GM06990 (cell line): ENCODE measurements at places on chromosomes 12 and 14.

DNA sequence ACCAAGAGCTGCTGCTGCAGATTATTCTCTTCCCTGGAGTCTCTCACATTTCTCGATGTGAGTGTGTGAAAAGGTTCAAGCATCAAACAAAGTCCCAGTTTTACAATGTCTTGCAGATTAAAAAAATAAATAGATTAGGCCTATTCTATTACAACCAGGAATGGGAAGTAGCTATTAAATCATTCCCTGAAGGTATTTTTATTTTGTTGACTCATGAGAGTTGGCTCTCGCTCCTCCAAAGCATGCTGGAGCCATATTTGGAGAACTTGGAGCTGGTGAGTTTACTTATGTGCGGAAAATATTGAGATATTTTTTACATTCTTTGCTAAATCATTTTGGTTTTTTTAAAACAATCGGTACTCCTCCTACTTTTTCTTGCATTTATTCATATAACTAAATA lies 572.3 kb downstream of the ETNK1 start:
- DNase-seq, result no peak

DNA sequence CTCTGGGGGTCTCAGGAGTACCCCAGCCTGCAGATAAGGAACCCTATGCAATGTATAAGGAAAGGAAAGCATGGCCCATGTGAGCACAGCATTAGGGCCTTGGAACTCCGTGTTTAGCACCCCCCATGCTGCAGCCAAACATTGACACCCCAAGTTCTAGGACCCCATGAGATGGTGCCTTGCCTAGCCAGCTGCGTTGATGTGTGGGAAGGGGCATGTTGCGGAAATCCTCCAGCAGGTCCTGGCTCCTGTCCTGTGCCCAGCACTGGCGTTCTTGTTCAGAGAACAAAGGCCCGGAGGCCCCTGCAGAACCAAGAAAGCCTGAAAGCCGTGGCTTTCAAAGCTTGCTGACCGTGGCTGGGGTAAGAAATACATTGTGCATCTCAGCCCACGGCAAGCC lies 99.4 kb upstream of the DIO3 start:
- no peak for DNase-seq

GRCh38 chr12:3645091-3645490 lies 107.8 kb downstream of the CRACR2A start:
- no peak for DNase-seq

DNA sequence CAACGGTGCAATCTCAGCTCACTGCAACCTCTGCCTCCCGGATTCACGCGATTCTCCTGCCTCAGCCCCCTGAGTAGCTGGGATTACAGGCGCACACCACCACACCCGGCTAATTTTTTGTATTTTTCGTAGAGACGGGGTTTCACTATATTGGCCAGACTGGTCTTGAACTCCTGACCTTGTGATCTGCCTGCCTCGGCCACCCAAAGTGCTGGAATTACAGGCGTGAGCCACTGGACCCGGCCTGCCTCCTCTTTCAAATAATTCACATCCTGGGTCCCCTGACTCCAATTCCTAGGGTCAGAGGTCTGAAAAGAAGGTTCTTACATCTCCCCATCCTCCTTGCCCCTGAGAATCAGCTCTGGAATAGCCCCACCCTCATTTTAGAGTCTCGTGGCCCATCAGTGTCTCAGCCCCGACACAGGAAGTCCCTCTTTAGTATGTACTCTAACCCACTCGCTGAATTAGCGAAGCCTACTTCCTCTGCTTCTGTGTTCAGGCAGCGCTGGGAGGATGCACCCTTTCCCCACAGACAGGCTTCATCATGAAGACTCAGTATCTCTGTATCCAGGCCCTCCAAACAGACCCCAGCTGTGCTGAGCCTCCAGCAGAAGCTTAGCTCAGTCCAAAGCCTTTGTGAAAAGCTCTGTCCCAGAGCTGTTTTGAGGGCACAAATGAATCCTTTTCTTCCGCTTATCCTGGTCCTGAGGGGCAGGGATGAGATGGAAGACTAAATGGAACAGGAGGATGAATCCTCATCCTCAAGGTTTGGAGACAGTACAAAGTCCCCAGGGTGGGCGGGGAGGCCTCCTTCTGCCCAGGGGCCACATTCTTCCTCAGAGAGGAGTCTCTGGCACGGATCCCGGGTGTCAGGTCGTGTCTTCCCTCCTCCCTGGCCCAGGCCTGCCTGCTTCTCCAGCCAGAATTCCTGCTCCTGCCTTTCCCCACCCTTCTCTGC lies 3.5 kb downstream of the LPAR5 start:
- peak; percentile 62 for DNase-seq

DNA sequence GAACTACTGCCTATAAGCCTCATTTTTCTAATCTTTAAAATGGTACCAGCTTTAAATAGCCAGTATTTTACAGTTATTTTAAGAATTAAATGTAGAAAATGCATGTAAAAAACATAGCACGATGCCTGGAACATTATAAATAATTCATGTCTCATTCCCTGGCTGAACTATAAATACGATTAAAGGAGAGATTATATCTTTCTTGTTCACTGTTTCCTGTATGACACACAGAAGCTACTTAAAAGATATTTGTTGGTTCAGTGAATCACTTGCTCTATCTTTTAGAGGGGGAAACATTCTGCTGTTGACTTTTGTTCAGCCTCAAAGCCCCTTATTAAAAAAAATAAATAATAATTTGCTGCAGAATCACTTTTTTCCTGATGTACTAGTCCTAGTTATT lies 406.9 kb downstream of the LRFN5 start:
- DNase-seq, result no peak
